ENCODE measurements at places on chromosomes 4 and X.

DNA sequence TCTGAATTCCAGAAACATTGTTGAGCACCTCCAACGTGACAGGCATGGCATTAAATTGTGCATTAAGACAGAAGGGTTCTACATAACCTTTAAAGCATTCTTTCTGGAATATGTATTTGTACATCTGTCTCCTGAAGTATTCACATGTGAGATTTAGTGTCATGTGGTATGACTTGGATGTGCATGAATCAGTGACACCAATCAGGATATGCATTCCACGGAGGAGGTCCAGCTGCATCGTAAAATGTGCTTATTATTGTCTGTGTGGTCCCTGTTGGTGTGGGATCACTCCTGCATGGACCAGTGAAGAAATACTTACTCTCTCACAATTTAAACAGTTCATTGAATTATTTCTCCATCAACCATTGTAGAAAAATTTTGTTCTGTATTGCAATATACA is 149.0 kb downstream of the MID1 start:
- DNase-seq: no peak

DNA sequence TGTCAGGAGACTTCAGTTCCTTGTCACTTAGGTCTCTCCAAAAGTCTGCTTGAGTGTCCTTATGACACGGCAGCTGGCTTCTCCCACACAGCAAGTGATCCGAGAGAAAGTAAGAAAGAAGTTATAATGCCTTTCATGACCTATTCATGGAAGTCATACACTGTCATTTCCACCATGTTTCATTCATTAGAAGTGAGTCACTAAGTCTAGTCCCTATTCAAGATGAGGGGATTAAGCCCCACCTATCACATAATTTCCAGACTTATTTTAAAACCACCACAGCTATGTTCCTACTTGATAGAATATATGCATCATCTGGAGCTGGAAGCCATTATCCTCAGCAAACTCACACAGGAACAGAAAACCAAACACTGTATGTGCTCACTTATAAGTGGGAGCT is 25.2 kb upstream of the COL25A1 start:
- DNase-seq: no peak

DNA sequence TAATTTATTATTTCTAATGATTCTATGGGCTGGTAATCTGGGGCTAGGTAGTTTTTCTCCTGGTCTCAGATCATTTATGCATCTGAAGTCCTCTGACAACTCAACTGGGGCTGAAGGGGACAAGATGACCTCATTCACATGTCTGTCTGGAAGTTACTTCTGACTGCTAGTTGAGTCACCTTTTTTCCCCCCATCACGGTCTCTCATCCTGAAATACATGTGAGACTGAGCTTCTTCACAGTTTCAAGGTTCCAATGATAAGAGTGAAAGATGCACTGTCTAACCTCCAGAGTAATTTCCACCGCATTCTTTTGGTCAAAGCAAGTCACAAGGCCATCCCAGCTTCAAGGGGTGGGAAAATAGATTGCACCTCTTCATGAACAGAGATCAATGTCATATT is 356.7 kb upstream of the RPS6KA3 start:
- no peak for DNase-seq

DNA sequence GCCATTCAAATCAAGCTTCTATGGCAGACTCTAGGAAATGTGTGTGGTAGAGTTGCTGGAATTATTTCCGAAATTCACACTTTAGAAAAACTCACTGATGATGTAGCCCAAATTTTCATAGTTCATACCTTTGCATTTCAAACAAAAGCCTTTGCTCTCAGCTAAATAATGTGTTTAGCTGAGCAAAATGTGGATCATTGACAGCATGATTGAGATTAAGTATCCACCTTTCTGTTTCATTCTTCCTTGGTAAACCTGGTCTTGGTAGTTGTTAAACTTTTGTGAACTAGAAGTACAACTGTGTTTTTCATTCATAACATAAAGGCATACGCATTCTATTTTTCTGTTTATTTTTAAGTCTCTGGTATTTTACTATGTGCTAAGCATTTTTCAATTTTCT is 7.2 kb downstream of the PCDH7 start:
- DNase-seq: no peak

DNA sequence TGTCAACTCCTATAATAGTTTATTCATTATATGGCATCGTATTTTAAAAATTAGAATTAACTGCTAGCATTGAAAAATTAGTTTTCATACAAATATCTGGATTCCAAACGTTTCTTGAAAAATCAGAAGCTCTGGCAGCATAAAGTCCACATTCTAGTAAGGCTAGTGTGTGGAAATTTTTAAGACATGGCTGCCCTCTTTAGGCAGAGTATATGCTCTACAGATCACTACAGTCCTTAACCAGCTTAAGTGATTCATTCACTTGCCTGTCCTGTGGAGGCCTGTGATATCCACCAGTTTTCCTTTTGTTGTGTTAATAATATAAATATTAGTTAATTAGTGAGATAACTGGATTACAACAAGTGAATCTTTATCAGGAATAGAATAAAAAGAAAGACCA is 287.2 kb downstream of the OPHN1 start:
- peak; percentile 11 for DNase-seq

DNA sequence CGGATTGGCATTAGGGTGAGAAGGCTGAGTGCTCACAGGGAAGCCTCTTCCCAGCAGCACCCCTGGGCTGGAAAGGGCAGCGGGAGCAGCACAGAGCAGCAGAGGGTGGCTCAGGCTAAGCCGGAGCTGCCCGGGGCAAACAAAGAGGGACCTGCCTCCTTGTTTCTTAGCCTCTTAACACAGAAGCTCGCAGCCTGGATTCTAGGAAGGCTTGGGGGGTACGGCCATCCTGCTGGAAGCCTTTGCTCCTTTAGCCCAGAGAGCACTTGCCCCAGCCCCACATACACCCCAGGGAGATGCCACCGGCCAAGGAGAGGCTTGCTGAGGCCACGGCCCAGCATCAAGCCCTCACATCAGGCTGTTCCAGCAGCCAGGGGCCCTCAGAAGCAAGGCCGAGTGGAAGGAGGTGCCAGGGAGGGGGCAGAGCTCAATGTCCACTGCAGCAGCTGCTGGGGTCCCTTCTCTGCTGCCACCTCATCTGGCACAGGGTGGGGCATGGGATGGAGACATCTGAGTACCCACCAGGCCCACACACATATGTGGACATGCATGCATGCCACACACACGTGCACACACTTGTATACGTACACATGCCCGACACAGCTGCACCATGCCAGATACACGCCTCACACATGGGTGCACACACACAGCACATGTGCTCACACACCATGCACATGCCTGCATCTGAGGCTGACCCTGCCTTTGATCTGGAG is 20.3 kb upstream of the SPON2 start:
- no peak for DNase-seq

DNA sequence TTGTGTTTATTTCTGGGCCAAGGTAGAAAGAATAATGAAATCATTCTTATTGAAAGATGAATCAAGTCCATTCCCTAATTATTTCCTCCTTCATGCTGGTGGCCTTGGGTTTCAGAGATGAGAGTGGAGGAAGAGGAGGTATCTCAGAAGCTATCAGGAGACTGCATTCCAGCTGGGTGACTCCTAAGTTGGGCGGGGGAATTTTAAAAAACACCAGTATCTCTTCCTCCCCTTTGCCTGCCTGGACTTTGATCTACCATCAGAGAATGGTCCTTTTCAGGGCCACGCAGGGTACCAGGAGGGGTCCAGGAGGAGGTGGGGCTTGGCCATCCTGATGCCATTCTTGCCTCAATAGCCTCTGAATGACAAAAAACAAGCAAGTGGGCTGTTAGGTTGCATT is 104.4 kb downstream of the ASMT start:
- no peak for DNase-seq

DNA sequence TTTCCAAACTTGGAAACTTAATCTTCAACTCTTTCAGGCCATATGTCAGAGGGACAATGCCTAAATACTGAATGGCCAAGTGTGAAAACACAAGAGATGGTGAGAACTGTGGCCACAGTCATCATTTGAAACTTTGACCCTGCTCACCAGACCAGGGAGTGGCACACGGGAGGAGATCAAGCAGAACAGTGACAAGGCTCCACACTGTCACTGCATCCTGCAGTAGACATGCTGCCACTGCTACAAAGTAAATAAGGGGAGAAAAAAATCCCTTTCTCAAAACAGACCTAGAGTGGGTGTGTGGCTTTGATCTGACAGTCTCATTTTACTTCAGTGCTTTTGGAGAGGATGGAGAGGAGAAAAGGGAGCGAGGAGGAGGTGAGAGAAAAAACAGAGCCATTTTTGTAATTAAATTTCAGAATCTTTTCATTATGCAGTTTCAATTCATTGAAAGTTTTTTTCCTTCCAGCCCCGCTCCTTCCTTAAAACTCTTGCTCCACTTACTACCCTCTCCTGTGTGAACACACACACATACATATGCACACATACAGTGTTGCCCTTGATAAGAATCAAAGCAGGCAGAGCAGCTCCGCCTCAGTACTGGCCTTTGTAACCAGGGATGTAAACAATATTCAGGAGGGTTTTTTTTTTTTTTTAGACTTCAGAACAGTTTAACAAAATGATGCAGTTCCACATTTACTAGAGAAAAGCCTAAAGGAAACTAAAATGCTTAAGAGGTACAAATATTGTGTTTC is 34.4 kb downstream of the NEXMIF start:
- no peak for DNase-seq

DNA sequence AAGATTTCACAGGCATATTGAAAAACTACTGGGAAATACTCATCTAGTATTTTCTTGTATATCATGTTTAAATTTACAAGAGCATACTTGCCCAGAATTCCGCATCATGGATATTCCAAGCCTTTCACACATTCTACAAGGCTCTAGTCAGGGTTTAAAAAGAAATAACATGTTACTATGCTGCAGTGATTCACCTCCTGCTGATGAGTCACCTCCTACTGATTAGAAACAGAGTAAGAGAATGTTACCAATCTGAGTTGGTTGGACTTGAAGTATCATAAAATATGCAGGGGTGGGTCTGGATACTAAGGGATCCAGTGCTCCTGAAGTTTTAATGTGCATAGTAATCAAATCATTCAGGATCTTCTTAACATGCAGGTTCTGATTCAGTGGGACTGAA is 192.0 kb upstream of the ANK2 start:
- no peak for DNase-seq

DNA sequence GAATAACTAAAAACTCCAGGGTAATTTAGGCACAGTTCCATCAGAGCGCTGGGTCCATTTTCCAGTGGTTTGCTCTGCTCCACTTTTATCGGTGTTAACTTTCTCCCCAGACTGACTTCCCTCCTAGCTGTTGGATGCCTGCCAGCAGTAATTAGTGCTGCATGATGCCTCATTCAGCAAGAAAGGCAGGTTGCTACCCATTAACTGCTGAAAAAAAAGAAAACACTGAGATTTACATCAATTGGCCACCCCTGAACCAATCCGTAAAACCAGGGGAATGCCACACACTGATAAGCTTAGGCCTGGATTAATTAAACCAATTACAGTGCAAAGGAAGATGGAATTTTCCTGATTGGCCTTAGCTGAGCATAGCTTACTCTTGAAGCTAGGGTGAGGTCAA is 182.4 kb upstream of the CXXC4 start:
- no peak for DNase-seq

- no peak for DNase-seq
These were observed at the start of gene SHROOM2 for GRCh38 chrX:9785944-9786797. Gene SHROOM2 (plus strand): TSS chrX:9786429. CDS start chrX:9786546, 117 bp downstream.

DNA sequence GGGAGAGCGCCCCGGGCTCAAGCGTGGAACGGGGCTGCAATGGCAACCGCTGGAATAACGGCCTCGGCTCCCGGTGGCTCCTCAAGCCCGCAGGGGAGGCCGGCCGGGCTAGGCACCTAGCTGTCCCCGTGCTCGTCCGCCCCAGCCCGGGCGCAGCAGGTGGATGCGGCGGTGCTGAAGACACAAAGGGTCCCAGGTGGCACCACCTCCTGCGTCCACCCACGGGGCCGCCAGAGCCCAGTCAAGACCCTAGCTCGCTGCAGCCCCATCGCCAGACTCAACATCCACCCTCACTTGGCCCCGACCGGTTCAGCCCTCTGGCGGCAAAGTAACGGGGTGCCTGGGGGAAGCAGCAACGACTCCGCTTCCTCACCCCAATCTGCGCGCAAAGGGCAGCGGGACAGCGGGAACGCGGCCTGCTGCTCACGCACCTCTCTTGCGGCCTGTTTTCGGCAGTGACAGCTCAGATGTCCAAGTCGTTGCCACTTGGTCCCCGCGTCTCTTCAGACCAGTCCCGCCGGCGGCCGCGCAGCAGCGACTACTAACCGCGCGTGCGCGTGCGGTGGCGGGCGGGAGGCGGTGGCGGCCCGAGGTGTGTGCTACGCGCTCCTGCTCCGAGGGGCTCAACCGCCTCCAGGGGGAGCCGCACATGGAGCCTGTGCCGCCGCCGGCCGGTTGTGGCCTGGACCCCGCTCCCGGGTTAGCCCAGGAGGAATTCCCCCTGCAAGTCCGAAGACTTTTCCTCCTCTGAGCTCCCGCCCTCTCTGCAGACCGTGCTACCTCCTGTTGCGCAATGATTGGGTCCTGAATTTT is at the start of gene CLGN:
Gene CLGN, minus strand, starts transcription at position 543 of the 813 bp plus-strand sequence. CDS start 14,570 bp downstream, outside the sequence.
- DNase-seq: peak; percentile 1

- no peak for DNase-seq
These were observed 23.9 kb downstream of the HMX1 start for GRCh38 chr4:8847764-8848163.
